ENCODE measurements at places on chromosomes 2 and 18. TPM values are rescaled to one million over a fixed set of nuclear protein-coding genes. Genes with fewer than 3 reads are reported as not detected.

CAB39 gene
- 12.8 TPM for polyA plus RNA-seq

CABLES1 gene
- 8.3 TPM for polyA plus RNA-seq

PDCL3 gene
- 19.8 TPM for polyA plus RNA-seq

GALR1 gene
- 0.09 TPM for polyA plus RNA-seq

ACKR3 gene
- 22.3 TPM for polyA plus RNA-seq

KCNS3 gene
- 23.0 TPM for polyA plus RNA-seq
